ENCODE measurements at places on chromosomes 2 and 18. TPM values are rescaled to one million over a fixed set of nuclear protein-coding genes. Genes with fewer than 3 reads are reported as not detected.

The SMPD4 gene
- total RNA-seq: 50.6 TPM

The VWA3B gene
- total RNA-seq: not detected

The KRTCAP3 gene
- 0.50 TPM for total RNA-seq

- DNase-seq: no peak
Observed at GRCh38 chr18:59950215-59950944, 50.6 kb downstream of the PMAIP1 start.

- no peak for DNase-seq
Observed at GRCh38 chr18:62651276-62652056, 63.9 kb upstream of the PHLPP1 start.

DNA sequence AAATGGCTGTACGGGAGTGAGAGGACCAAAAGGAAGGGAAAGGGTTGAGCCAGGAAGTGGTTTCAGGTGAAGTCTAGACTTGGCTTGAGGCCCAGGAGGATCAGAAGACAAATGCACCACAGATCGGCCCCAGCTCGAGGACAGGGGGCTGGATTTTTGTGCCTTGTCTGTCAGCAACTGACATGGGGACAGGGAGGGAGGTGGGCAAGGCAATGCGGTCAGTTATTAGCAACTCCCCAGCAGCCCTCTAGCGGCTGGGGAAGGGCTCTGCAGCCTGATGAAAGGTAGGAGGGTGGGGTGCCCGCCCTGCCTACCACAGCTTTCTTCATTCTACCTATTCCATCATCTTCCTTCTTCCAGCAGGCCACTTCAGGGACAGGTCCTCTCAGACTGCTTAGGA is 50.0 kb downstream of the CPO start:
- DNase-seq: peak; percentile 61

DNA sequence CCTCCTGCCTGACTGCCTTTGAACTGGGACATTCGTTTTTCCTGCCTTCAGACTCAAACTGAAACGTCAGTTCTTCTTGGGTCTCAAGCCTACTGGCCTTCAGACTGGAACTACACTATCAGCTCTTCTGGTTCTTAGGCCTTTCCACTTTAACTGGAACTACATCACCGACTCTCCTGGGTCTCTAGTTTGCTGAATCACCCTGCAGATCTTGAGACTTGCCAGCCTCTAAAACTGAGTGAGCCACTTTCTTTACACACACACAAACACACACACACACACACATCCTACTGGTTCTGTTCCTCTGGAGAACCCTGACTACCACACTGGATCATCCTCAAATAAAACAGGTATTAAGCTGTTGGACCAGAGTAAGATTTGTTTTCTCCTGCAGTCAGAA is 46.7 kb upstream of the ATL2 start:
- no peak for DNase-seq

DNA sequence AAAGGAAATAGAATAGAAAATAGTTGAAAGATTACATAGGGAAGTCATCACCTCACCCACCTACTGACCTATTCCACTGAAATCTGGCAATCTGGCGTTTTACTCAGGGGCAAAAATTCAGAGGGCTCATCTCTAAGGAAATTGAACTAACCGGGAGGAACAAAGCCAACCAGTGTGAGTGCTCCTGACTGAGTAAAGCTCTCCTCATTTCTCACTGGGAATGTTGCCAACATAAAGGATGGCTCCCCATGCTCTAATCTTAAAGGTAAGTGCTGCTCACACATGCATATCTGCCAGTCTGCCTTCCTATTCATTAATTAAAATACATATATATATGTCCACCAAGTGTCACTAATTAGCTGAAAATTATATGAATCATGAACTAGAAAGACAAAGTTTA is 13.5 kb upstream of the DOK6 start:
- DNase-seq: peak; percentile 25

- DNase-seq: no peak
Observed at GRCh38 chr2:26587994-26588393, 53.2 kb downstream of the CIB4 start.

DNA sequence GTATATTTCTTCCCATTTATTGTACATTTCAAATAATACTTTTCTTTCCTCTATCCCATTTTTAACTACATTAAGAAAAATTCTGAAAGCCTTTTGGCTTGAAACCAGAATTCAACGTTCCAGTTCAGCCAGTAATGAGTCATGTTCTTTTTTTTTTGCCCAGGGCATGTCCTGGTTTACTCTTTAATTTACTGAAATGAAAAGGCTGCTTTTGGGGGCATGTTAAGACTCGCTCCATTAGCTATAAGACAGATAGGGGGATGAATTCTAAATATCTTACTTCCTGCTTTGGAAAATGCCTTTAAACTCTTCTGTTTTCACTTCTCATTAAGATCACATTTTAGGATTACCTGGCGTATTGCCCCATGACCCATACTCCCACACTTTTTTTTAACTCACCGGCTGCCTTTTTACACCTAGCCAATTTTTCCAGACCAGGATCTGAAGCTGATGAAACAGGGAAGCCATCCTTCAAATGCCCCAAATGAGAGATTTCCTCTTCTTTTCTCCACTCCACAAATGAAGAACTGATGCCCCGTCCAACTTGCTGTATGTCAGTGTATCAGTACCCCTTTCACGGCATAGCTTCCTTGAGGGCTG is 585 bp downstream of the ABCA12 start:
- peak; percentile 60 for DNase-seq

DNA sequence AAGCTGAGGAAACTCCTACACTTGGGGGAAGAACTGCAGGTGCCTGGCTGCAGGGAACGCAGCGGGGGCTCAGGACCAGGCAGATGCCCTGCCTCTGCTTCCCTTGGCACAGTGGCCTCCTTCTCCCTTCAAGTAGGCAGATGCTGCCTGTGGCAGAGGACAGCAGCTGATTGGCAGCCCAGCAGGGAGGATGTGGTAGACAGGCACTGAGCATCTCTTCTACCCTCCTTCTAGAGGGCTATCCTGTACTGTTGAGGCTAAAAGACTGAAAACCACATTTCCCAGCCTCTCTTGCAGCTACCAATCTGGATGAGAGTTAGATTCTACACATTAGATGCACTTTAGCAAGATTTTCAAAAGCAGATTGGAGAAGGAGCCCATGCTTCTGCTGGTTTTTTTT is 105.7 kb downstream of the MSH2 start:
- DNase-seq: no peak

DNA sequence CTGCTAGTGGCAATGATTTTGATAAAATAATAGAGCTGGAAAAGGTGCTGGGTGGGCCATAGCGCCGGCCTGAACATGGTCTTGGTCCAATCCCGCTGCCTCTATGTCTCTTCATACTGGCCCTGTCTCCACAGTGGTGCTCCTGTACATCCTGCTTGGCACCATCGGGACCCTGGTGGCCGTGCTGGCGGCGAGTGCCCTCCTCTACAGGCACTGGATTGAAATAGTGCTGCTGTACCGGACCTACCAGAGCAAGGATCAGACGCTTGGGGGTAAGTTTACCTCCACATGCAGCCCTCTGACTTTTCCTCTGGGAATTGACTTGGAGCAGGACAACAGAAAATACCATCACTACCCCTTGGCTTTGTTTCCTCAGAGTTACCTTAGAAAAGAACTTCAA is 24.0 kb downstream of the IL18RAP start:
- no peak for DNase-seq

- no peak for DNase-seq
Observed at GRCh38 chr2:136486115-136486514, 279.2 kb upstream of the THSD7B start.

Data from HT1080 (cell line).